ENCODE measurements at places on chromosomes 6 and 20. TPM values are rescaled to one million over a fixed set of nuclear protein-coding genes. Genes with fewer than 3 reads are reported as not detected.

- no peak for DNase-seq
Observed at GRCh38 chr6:51927450-51927849, 160.0 kb downstream of the PKHD1 start.

CLPSL1 gene
- polyA plus RNA-seq: 2.2 TPM

MAP7 gene
- polyA plus RNA-seq: 35.3 TPM

IRF4 gene
- 0.18 TPM for polyA plus RNA-seq

DNA sequence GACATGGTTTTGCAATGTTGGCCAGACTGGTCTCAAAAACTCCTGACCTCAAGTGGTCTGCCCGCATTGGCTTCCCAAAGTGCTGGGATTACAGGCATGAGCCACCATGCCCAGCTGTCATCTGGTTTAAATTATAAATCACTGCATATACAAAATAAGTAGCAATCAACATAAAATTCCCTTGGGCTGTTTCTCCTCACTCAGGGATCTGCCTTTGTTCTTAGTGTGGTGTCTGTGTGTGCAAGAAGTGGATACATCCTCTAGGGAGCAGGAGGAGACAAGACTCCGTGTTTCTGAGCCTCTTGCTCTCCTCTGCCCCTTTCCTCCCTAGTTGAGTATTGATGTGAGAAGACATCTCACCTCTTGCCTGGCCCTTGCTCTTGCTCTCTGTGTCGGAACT lies 65.2 kb upstream of the ADGRF4 start:
- DNase-seq: no peak

Measured in left kidney (tissue), 8 donors.